GM23248 (cell line): ENCODE measurements at places on chromosomes 7 and 10.

GRCh38 chr7:64640504-64640903 is 25.4 kb upstream of the ZNF107 start:
- no peak for DNase-seq

DNA sequence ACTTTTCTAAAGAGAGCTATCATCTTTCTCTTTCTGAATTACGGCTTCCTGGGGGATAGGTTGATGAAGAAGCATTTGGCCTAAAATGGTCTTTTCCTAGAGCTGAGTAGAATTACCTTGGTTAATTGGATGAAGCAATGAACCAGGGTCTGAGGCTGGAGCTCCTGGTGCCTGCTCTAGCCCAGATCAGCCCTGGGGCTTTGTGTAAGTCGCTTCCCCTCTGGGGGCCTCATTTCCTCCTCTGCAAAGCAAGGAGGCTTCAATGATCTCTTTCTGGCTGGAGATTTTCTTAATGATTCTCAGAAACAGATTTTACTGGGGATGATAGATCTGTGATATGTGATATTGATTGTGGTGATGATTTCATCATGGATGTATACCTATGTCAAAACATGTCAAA is 3.5 kb upstream of the CPA2 start:
- DNase-seq = no peak

- no peak for DNase-seq
Measured at GRCh38 chr10:120318862-120319261, 138.2 kb upstream of the PLPP4 start.

GRCh38 chr10:70055550-70055949 is 2.9 kb downstream of the MACROH2A2 start:
- DNase-seq = peak; percentile 60

- DNase-seq = no peak
Measured at GRCh38 chr7:22422831-22423615, 66.1 kb upstream of the RAPGEF5 start.

GRCh38 chr7:158377800-158378623 is 209.6 kb downstream of the PTPRN2 start:
- DNase-seq = no peak

DNA sequence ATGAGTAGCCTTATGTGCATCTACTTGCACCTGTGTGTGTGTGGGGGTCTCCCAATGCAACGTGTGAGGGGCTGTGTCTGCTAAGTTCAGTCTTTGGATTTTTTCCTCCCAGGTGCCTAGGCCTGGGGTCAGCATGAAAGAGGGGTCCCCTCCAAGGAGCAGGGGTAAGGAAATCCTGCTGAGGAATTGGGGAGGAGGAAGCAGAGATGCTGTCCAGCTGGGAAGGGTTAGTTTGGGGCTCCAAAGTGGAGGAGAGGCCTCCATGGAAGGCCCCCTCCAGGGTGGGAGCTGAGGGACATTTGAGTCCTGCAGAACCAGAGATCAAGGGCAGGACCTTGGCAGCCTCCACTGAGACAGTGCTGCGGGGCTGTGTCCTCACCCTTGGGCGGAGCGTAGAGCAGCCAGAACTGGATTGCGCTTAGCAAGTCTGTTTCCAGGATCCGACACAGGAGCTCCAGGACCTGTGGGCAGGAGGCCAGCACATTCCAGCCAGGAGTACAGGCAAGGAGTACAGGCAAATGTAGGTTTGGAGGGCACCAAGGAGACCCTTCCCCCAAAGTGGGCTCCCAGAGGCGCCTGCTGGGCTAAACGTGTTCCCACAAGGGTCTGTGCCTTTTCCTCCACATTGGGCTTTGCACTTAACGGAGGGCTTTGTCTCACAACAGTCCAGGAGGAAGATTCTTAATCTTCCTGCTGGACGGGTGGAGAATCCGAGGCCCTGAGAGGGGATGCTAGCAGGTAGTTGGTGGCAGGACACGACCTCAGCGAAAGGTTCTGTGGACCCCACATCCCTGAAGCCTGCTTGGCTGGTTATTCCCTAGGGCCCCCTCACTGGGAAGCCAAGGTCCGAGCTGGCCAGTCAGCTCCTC is 10.1 kb downstream of the TBATA start:
- no peak for DNase-seq

GRCh38 chr7:45955286-45955685 is 34.2 kb upstream of the IGFBP3 start:
- no peak for DNase-seq

GRCh38 chr10:97825020-97825760 is 24.5 kb upstream of the GOLGA7B start:
- no peak for DNase-seq

- no peak for DNase-seq
Measured at GRCh38 chr7:68009716-68010115, 1013.1 kb downstream of the TYW1 start.

- DNase-seq = no peak
Measured at GRCh38 chr7:129557686-129558481, 53.6 kb upstream of the NRF1 start.

DNA sequence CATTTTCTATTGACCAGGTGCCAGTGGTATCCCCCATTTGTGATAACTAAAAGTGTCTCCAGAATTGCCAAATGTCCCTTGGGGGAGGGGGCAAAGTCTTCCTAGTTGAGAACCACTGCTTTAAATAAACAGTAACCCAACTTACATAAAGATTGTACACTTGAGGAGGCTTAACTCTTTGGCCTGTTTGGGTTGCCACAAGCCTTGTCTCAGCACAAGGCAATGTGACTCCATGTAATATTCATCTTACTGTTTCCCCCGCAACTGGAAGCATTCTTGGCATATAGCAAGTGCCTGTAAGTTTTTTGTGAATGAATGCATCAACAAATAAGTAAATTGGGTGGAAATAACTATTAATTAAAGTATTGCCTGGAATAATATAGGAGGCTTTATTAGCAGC is 108.3 kb downstream of the ANK3 start:
- DNase-seq = no peak

DNA sequence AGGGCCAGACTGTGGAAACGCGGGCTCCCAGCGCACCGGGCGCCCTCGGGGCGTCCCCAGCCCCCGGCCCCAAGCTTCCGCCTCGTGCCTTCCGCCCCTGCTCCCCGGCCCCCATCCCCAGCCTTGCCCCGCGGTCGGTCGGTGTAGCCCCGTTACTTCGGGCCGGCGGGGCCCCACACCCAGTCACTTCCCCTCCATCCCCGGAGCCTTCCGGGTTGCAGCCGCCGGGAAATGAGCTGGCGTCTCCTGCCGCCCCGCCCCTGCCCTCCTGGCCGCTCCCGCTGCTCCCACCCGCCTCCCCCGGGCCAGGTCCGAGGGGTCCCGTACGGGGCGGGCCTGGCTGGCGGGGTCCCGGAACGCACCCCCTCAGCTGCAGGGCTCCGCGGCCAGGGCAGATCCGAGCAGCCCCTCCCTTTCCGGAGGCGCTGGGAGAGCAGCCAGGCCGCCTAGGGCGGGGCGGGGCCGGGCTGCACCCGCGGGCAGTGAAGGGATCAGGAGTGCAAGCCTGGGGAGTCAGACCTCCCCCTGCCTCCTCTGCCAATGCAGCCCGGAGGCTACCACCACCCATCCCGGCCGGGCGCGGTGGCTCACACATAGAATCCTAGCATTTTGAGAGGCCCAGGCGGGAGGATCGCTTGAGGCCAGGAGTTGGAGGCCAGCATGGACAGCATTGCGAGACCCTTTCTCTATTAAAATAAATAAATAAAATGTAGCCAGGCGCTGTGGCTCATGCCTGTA is 709 bp downstream of the ARPC1B start:
- peak; percentile 87 for DNase-seq
